ENCODE measurements at places on chromosomes 16 and 17.

DNA sequence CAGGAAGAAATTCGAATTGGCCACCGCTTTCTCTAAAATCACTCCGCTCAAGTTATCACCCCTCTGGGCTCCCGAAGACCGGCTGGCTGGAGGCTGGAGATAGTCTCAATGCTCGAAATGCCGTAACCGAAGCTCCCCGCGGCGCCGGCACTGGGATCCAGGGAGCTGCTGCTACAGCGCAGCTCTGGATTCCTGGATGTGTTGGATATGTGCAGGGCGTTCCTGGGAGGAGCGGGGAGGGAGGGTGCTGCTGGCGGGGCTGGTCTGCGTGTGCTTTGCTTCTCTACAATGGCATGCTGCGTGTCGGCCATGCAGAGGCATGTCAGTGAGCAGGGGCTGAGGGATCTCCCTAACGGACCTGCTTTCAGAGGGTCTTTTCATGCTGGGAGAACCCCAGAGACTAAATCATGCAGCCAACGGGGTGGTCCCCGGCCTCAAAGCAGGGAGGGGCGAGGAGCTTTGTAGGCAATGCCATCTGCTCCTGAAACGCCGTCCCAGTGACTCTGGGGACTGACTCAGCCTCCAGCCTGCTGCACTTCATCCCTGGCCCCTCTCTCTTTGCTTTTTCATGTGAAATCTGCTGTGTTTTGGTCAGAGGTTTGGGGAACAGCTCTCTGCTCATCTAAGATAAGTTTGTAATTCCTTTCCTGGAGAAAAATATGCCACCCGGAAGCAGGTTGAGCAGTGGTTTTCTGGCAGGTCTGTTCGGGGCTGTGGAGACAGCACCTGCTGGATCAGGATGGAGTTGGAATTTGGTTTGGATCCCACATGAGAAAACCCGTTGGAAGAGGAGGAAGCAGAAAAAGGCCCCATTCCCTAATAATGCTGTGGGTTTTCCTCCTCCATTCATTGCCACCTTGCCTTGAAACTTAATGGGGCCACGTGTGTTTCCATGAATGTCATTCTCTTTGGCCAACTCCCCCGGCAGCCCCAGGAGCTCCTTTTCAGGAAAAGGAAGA is 311.4 kb downstream of the SEC14L1 start:
- peak; percentile 88 for DNase-seq

- no peak for DNase-seq
Observed at GRCh38 chr16:89324056-89325010, 106.8 kb downstream of the ZNF778 start.

DNA sequence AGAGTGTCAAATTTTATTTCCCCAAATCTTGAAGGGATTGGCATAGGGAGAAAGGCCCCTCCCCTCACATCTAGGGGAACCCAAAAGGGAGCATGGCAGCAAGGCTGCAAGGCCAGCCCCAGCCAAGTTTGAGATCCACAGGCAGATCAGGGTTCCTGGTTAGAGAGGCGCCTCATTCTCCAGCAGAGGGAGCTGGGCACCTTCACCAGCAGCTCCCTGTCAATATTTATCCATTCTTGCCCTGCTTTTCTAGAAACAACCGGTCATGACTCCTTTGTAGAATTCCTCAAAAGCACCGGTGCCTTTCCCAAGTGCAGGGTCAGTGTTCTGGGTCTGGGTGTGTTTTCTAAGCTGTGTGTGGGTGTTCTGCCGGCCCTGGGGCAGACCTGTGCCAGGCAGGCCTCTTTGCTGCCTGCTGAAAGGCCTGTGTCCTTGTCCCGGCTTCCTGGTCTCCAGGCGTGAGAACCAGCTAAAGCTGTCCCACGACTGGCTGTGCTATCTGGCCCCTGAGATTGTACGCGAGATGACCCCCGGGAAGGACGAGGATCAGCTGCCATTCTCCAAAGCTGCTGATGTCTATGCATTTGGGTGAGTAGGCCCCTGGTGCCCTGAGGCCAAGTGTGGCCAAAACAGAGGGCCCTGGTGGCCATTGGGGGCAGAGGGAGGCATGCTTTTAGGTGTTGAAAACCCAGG is 21.2 kb upstream of the LGALS9 start:
- peak; percentile 44 for DNase-seq

DNA sequence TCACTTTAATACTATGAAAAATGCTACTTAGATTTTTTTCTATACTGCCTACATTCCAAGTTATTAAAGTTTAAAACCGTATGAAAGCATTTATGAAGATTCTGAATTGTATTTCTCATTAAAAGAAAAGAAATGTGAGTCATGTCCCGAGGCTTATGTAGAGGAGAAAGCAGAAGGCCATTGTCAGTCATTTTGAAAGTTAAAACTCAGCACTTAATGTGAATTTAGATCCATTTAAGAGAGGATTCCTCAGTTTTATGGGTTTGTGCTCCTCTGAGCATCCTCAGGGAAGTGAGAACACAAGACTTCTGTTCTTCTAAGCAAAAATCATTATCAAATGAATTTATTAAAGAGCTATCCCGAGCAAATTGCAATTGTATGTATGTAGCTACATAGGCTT is 11.8 kb downstream of the C17orf75 start:
- DNase-seq = no peak

- no peak for DNase-seq
Observed at GRCh38 chr17:47299239-47299910, 24.4 kb upstream of the EFCAB13 start.

GRCh38 chr16:51161440-51162195 is 10.5 kb upstream of the SALL1 start:
- peak; percentile 53 for DNase-seq

GRCh38 chr17:21301593-21302550 is 17.4 kb downstream of the MAP2K3 start:
- DNase-seq = no peak

DNA sequence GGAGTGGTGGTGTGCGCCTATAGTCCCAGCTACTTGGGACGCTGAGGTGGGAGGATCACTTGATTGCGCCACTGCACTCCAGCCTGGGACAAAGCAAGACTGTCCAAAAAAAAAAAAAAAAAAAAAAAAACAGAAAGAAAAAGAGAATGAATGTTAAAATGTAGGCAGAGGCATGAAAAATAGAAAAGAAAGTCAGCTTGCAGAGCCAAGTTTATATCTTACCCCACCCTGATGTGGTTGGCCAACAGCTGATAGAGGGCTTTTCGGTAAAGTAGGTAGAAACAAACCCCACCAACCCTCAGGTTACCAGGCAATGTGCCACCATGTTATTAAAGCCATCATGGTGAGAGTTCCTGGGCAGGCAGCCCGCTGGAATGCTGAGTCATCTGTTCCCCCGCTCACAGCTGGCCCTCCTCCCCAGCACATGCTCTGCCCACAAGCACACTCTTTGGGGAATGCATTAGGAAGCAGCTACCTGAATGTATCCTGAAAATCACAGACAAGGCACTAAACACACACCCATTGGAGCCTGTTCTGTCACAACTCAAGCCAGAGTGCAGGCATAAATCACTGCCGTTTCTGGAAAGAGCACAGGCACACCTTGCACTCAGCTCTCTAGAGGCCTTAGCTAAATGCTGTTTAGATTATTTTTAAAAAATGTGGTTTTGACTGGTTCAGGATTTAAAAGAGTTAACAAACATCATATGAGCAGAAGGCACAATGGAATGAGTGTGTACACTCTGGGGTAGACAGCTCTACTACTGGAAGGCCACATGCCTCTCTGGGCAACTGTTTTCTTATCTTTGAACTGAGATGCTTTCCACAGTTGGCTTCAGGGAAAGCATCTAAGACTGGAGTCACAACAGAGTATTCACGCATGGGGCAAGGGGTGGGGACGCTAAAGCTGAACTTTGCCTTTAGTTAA is 128.5 kb downstream of the PARN start:
- DNase-seq = peak; percentile 94

DNA sequence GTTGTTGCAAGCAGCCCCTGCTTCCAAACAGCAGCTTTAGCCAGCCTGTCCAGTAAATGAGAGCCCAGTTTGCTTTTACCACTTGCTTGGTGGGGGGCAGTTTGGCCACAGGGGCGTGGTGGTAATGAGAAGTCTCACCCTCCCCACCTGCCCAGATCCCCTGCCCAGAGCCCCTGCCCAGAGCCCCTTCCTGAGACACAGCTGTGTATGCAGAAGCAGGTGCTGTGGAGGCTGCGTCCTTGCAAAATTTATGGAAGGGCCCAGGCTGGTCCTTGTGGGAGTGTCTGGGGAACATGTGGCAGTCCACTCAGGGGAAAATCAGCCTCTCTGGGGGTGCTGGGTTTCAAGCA is 27.6 kb upstream of the LGALS9 start:
- DNase-seq = no peak

DNA sequence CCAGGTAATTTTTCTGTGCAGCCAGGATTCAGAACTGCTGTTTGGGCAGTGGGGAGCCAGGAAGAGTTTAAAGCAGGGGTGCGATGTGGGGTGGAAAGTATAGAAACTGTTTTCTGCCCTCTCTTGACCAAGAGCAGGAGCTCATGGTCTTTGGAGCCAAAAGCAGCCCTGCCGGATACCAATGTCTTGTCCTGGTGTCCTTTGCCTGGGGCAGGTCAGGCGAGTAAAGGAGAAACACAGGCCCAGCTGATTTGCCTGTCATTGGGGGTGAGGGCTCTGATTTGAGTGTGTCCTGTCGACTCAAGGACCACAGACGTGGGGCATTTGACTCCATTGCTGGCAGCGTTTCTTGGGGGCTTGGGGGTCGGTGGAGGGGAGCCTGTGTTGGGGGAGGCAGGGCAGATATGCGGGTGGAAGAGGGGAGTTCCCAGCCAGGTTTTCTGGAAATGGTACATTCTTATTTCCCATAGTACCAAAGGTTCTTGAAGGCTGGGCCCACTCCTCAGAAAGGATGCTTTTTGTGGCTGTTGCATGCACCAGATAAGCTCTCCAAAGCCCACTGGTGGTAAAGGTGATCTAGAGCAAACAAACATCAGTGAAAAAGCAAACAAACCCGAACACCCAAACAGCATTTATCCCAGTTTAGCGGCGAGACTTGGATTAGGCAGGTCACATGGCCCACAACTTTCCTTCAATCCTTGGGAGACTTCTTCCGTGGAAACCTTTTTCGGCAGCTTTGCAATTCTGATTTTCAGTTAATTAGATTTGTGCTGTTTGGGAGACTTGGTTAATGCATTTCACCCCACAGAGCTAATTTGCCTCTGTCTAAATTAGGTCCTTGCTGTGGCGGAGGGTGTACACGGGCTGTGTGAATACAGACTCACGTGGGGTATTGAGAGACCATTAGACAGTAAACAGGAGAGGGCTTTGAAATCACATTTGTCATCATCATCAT is 59.0 kb downstream of the MSI2 start:
- DNase-seq = no peak

DNA sequence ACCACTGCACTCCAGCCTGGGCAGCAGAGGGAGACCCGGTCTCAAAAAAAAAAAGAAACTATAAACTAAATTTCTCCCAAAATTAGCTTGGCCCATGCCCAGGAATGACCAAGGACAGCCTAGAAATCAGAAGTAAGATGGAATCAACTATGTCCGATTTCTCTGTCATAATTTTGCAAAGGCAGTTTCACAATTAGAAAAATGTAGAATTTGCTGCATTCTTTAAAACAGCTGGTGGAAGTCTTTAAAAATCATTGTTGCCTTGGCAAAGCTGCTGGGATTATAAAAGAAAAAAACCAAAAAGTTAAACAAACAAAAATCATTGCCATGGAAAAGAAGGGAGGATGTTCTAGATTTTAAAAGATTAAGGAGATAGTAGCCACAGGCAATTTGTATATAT is 32.4 kb downstream of the WWP2 start:
- peak; percentile 28 for DNase-seq

- DNase-seq = peak; percentile 19
Observed at GRCh38 chr16:27222249-27223225, 19.2 kb downstream of the KDM8 start.

DNA sequence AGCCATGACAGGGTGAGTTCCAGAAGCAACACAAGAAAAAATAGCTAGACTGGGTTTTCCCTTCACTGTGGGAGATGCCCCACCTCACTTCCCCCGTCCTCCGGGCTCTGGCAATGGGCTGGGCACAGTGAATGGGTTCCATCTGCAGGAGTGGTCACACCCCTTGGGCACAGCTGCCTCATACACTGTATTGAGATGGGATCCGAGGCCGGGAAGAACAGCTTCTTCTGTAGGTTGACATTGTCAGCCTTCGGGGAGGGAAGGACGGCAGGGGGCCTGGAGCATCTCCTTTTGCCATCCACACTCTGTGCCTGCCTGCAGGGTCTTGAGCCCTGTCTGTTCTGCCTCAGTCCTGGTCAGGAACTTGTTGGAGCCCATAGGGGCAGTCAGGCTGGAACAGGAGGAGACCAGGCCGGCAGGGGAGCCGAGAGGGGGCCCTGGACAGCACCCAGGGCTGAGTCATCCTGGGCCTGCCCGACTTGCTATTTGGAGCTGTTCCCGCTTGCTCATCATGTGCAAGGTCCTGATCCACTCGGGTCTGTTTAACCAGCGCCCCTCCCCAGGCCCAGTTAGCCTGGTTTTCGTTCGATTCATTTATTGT is 286.7 kb downstream of the SEC14L1 start:
- DNase-seq = peak; percentile 91

- peak; percentile 80 for DNase-seq
Observed at GRCh38 chr17:48814504-48814903, 2.5 kb downstream of the TTLL6 start.

DNA sequence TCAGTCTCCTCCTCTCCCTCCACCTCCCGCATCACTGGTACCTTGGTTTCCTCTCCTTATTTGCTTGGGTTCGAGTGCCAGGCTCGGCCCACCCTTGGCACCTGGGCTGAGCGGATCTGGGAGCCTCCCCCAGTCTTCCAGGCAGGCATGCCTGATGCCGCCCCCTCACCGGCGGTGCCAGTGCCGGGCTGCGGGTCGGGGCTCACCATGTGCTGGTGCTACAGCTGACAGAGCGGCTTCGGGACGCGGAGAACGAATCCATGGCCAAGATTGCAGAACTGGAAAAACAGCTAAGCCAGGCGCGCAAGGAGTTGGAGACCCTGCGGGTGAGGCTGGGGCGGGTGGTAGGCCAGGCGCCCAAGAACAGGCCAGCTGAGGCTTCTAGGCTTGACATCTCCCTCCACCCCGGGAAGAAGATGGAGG is 19.2 kb downstream of the FMNL1 start:
- DNase-seq = no peak

DNA sequence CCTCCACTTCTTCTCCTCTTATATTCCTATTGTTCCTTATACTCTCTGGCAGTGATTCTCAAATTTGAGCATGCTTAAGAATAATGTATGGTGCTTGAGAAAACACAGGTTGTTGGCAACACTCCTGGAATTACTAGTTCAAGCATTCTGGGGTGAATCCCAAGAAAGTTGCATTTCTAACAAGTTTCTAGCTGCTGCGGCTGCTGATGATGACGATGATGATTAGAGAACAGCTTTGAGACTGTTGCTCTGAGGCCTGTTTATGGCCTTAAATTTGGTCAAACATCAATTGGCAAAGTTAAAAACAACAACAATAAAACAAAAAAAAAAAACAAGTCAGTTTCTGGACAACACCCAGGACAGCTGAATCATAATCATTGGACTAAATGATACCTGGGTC is 961.9 kb downstream of the CDH11 start:
- no peak for DNase-seq

- peak; percentile 80 for DNase-seq
Observed at GRCh38 chr16:66605177-66605978, 874 bp downstream of the CMTM3 start.

- DNase-seq = no peak
Observed at GRCh38 chr16:79602628-79603014, 2.1 kb upstream of the MAF start.

GRCh38 chr17:42279776-42280630 is 3.8 kb upstream of the STAT5B start:
- DNase-seq = no peak

Data from adipocyte (in vitro differentiated cells).